ENCODE measurements at places on chromosomes 2 and 18.
A peak's percentile ranks its signal among the peaks of the same experiment; 100 is the strongest.

GRCh38 chr2:167961536-167962048 is 285.8 kb downstream of the STK39 start:
- no peak for DNase-seq

- DNase-seq: no peak
These were observed 74.9 kb downstream of the LONRF2 start for GRCh38 chr2:100247256-100248043.

- no peak for DNase-seq
These were observed 20.2 kb downstream of the DAW1 start for GRCh38 chr2:227891673-227892072.

GRCh38 chr2:144832048-144832447 is 312.1 kb upstream of the ZEB2 start:
- no peak for DNase-seq

- no peak for DNase-seq
These were observed 1.8 kb upstream of the RFX8 start for GRCh38 chr2:101476605-101477208.

DNA sequence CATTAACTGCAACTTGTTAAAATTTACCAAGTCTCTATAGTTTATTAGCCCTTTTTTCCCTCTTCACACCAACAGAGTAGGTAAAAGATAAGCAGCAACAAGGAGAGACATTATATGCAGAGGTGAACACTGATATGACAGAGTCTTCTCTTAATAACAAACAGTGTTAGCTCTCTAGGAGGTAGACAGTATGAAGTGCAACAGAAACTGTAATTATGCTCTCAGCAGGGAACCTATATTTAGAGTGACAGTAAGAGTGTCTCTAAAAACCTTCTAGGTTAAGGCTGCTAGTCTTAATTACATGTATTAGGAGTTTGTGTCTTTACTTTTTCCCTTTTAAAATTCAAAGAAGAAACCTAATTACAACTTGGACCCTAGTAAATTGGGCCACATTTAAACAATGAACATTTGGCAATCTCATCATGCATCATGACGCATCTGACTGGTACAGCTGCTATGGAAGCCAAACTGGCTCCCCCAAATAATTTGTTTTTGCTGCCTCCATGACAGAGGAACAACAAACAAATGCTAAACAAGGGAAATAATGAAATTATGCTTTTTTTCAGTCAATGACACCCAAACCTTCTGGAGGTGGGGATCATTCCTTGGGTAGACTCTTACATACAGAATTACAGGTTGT is 69.9 kb upstream of the MMADHC start:
- no peak for DNase-seq

DNA sequence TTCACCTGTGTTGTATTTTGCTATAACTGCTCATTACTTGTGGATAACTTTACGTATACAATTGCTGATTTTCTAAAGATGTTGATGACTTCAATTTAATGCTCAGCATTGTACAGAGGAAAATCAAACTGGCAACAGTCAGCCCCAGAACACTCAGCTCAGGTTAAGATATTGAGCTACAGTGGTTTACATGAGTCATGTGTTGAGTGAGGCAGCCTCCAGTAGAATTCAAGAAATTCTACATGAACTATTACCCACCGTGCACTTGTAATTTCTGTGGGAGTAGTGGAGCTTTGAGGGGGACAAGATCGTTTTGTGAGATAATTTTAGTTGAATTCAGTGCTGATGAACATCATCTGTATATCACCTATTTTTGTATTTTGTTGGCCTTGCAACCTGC is 292.3 kb downstream of the ALPK2 start:
- DNase-seq: no peak

DNA sequence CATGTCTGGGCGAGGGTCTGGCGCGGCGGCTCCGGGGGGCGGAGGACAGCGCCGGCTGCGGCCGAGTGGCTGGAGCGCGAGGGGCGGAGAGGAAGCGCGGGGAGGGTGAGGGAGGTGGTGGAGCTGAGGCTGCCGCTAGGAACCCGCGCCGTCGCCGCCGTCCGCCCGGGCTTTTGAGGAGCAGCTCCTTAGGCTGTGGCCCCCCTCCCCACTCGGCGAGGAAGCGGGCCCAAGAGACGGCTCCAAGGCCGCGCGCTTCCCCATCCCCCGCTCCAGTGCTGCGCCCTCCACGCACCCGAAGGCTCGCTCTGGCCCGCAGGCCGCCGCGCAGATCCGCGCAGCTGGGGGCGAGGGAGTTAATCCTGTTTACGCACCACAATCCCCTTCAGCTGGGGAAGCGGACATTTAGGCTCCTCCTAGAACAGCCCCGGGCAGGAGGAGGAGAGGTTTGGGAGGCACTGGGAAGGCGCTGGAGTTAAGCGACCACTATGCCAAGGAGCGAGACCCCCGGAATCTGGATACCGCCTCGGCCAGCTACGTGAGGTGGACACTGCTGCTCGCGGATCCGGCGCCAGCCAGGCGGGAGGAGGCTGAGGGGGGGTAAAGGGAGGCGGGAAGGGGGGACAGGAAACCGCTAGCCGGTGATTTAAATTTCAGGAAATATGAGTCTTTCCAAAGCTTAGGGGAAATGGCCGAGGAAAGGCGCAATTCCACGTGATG is at the start of gene CNRIP1:
TSS of gene CNRIP1 (minus strand) at position 552 of the 720 bp plus-strand sequence. CDS start at position 3, 549 bp downstream.
- DNase-seq: peak; percentile 10

DNA sequence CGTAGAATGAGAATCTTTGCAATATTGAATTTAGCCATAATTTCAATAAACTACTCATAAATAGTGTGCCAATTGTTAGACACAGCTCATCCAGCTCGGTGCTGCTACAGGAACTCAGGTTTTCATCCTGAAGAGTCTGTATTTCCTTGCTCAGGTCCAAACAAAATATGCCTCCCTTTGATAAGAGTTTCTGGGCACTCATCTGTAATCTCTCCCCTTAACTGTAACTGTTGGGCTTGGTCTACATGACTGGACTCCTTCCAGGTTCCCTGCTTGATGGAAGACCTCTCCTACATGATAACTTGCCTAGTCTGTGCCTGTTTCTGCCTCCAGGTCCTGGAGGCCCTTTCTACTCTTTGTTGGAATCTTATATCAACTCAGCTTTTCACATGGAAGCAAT is 57.9 kb downstream of the GCA start:
- no peak for DNase-seq

- no peak for DNase-seq
These were observed 163.9 kb downstream of the DOK6 start for GRCh38 chr18:69564602-69565001.

- peak; percentile 36 for DNase-seq
These were observed 286.2 kb upstream of the EPAS1 start for GRCh38 chr2:46010925-46011490.

GRCh38 chr18:37666991-37667390 is 101.4 kb upstream of the CELF4 start:
- no peak for DNase-seq

GRCh38 chr2:54208364-54209240 is 47.4 kb downstream of the TSPYL6 start:
- no peak for DNase-seq

- no peak for DNase-seq
These were observed 39.1 kb downstream of the CYRIA start for GRCh38 chr2:16626497-16626896.

- DNase-seq: no peak
These were observed 264.6 kb upstream of the TRIB2 start for GRCh38 chr2:12452185-12452584.

DNA sequence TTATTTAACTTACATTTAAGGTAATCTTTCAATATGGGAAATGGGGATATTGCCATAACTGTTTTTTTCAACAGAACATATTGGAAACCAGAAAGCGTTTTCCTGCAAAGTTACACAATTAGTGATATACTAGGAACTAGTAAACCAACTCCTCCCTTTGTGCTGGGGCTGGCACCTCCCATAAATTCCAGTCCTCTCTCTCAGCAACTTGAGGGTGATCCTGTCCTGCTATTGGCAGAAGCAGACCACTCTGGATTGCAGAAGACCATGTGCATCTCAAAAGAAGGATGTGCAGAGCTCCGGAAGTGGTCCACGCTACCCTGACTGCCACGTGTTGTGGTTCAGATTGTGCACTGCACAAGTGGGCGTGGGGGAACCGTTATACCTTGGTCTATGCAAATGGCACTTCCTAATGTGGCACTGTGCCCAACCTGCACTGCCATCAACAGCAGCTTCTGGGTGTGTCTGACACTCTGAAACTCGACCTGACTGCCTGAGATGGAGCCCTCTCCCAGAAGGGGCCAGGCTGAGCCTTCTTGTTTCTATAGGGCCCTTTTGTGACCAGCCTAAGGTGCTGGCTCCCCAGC is 219.2 kb downstream of the ZNF516 start:
- no peak for DNase-seq

GRCh38 chr18:4587204-4587603 is 132.1 kb upstream of the DLGAP1 start:
- DNase-seq: no peak

DNA sequence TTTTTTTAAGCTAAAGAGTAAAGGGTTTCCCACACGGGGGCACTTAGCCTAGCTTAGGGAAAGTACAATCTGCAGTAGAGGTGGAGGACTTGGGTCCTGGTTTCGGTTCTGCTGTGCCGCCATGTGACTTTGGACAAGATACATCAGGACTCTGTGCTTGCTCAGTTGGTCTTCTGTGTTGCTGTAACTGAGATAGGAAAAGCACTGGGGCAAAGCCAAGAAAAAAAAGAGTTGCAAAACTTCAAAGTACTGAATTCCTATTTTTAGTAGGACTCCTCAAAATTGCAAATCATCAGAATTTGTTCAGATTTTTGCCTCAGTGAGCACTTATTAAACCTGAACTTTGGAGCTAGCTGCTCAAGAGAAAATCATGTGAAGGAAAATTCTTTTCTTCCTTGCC is 96.3 kb upstream of the STON1 start:
- no peak for DNase-seq

DNA sequence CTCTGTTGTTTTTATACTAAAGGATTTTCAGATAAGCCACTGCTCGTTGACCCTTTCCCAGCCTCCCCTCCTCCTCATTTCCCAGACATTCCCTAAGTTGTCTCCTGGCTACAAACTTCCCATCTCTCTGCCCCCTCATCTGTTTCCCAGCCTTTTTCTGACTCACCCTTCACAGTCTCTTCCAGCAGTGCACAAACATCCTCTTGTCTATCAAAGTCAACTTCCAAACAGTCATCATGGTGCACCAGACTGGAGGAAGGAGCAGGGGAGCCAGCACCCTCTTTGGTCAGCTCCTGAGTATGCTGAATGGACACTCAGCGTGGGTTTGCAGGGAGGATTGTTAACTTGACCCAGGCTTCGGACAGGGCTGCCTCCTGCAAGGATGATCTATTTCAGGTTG is 26.6 kb upstream of the SPRED2 start:
- no peak for DNase-seq

- peak; percentile 15 for DNase-seq
These were observed 58.1 kb downstream of the MYO3B start for GRCh38 chr2:170235860-170236679.

DNA sequence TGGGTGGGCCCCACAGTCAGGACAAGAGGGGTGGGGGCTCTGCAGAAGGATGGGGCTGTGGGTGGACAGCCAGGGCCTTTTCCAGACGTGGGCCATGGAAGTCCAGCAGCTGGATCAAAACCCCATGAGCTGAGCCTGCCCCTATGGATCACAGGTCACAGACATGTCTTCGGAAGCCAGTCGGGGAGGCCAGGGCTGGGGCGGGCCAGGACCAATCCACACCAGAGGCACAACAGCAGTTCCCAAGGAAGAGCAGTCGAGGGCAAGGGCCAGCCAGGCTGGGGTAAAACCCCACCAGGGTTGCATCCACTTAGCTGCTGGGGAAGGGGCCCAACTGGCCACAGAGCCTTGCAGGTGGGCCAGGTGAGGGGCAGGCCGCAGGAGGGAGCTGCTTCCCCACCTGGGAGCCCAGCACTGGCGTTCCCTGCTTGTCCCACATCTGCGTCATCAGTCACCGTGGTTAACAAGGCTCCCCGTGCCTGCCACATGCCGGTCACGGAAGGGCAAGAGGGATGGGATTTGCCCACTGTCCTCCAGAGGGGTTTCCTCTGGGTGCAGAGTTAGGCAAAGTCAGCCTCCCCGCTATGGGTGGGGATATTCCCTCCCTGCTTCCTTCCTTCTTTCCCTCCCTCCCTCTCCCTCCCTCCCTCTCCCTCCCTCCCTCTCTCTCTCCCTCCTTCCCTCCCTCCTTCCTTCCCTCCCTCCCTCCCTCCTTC is 46.4 kb upstream of the ODC1 start:
- DNase-seq: no peak

DNA sequence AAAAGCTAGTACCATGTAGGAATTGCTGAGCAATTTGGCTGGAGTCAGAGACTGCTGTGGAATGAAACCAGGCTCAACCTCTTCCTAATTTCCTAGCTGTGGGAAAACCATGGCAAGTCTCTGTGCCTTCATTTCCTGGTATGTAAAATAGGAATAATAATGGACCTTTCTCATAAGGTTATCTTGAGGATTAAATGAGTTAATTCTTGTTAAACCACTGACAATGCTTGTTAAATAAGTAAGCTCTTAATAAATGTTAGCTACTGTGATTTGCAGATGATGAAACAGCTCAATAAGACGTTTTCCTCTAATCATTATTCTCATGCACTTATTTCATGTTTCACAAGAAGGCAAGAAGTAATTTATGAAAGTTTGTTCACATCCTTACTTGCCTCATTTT is 346.7 kb downstream of the RND3 start:
- DNase-seq: no peak

DNA sequence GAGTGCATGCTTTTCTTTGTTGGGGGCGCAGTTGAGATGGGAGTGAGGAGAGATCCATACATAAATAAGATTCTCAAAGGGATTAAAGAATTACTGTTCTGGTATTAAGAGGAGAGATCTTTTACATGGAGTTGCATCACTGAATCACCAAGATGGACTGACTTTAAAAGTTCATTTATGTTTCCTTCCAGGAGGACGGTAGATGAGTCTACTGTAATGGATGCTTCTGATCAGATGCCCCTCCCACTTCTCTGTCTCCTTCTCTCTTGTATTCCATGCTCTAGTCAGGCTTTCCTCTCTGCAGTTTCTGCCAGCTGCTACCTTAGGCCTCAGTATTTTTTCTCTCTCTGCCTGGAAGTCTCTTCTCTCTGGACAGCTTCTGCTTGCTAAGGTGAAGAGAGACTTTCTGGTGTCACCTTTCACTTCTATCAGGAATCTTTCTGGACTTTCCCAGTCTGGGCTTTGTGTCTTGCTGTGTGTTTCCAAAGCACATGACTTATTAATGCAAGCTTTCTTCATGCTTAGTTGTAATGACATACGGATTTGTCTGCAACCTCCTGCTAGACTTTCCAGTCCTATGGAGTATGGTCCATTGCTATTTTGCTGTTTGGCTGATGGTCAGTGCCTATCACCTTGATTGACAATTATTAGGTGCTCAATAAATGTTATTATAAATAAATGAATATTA is 23.6 kb downstream of the FAM171B start:
- DNase-seq: no peak

DNA sequence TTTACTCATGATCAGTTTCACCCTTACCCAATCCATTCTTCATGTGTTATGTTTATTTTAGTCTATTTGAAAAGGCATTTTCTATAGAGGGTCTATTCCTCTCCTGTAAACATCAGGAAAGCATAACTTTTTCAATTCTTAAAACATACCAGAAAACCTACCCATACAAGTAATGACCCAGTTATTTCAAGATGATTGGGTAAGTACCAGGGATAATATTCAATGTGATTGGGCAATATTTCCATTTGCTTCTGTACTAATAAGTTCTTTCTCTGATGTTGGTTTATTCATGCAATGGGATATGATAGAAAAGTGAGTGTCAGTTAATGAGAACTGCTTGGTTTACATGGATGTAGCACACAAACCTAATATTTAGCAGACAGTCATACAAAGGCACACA is 87.6 kb downstream of the CCBE1 start:
- no peak for DNase-seq

- peak; percentile 48 for DNase-seq
These were observed 222.2 kb downstream of the C1D start for GRCh38 chr2:67840460-67841068.

All from NCI-H2029 (cell line).